Activated CD8-positive, alpha-beta memory T cell treated with anti-CD3 and anti-CD28 coated beads for 1 hour (primary cell): ENCODE measurements at places on chromosomes 2 and 18.
A peak's percentile ranks its signal among the peaks of the same experiment; 100 is the strongest.

GRCh38 chr2:64913357-64913869 lies 75.8 kb upstream of the SLC1A4 start:
- no peak for DNase-seq

GRCh38 chr2:88698498-88699233 lies 7.2 kb downstream of the RPIA start:
- DNase-seq = no peak

DNA sequence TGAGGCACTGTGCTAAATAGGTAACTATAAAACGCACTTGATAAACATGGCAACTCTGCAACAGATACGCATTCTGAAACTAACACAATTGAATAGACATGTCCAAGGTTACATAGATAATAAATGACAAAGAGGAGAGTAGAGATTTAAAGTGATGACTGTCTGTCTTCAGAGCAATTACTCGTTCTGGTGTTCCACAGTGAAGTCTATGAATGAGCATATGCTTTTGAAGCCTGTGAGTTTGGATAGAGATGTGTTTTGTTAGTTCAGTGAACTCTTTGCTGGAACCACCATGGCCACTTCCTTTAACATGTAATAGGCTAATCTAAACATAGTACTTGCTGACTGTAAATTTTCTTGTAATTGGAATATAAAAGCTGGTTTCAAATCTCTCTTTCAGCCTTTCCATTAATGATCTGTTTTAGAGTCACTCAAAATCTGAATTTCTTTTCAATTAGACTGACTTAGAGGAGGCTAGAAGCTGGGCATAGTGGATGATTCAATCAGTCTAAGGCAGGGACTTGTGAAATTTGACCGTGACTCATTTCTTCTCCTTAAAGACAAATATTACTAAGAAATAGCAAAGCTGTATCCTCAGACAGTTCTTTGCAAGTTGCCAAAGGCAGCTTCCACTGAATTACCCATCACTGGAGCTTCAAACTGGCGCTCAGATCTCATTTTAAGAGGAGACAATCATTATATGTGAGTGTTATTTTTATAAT lies 1130.1 kb upstream of the CELF4 start:
- no peak for DNase-seq

DNA sequence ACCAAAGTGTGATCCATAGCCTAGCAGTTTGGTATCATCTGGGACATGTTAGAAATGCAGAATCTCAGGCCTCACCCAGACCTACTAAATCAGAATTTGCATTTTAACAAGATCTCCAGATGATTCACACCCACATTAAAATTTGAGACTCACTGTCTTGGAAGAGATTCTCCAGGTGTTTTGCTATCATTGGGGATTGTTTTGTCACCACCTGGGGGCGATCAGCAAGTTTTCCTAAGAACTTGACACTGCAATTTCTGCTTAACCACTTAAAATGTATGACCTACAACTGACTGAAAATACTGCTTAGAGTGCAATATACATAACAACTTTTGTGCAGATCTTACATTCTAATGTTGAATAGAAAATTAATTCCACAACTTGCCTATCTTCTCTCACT lies 18.9 kb upstream of the ITGA4 start:
- no peak for DNase-seq

GRCh38 chr18:75070625-75071483 lies 138.1 kb downstream of the PTGR3 start:
- peak; percentile 49 for DNase-seq

GRCh38 chr18:32280188-32280783 lies 90.4 kb downstream of the MEP1B start:
- DNase-seq = no peak

DNA sequence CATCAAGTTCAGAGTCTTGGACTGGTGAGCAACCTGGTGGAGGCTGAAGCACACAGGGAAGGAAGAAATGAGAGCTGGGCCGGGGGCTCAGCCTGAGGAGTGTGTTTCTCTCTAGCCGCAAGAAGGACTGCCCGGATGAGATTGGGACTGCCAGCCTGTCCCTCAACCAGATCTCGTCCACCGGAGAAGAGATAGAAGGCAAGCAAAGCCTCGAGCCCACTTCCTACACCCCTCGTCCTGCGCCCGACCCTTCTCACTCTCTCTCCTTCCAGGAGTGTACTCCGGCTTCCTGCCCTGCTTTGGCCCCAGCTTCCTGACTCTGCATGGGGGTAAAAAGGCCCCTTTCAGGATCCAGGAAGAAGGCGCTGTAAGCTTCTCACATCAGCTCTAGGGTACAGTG lies 26.2 kb downstream of the FER1L5 start:
- no peak for DNase-seq

GRCh38 chr2:23235292-23235691 lies 149.7 kb upstream of the KLHL29 start:
- DNase-seq = no peak
